ENCODE measurements at places on chromosomes 7 and 10.
A peak's percentile ranks its signal among the peaks of the same experiment; 100 is the strongest.

DNA sequence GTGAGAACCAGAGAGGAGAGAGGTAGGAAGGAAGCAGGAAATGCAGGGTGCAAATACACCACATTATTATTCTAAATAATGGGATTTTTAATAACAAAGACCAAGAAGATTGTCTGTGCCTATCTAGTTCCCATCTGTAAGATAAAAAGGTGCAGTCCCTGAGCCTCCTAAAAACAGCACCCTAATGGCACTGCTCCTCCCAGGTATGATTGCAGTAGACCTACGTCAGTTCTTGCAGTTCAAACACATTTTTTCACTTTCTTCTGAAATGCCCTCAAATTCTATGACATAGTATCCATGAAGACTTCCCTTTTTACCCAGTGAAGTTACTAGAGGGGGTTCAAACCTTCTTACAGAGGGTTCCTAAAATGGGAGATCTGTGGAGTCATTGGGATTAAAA is 70.6 kb downstream of the FIGNL1 start:
- no peaks in the 10 kb centered on the region for H3K36me3 ChIP-seq
- peak overlapping the region; percentile 82 for H3K27ac ChIP-seq
- peak overlapping the region; percentile 43 for H3K4me3 ChIP-seq
- H3K27me3 ChIP-seq: no peaks in the 10 kb centered on the region
- peaks cover 11% of the 10 kb centered on the region for H3K4me1 ChIP-seq

- peak; percentile 10 for DNase-seq
- H3K4me1 ChIP-seq: peaks cover 3% of the 10 kb centered on the region
- no peak overlapping the region for H3K27ac ChIP-seq
- no peak overlapping the region for H3K4me3 ChIP-seq
Measured at GRCh38 chr7:158107806-158108205, 479.8 kb downstream of the PTPRN2 start.

GRCh38 chr10:35194906-35195305 is 68.3 kb downstream of the CREM start:
- H3K36me3 ChIP-seq: no peaks in the 10 kb centered on the region
- no peak for DNase-seq
- H3K4me3 ChIP-seq: 0 out of 2 replicates have a peak overlapping the region, but pooled peaks have one; percentile 31
- H3K27me3 ChIP-seq: no peaks in the 10 kb centered on the region

- H3K27ac ChIP-seq: peak overlapping the region; percentile 60
- H3K4me1 ChIP-seq: peaks cover 38% of the 10 kb centered on the region
- no peaks in the 10 kb centered on the region for H3K27me3 ChIP-seq
- no peak overlapping the region for H3K4me3 ChIP-seq
- DNase-seq: no peak
- H3K36me3 ChIP-seq: no peaks in the 10 kb centered on the region
Measured at GRCh38 chr10:69337296-69338132, 59.2 kb downstream of the HK1 start.

DNA sequence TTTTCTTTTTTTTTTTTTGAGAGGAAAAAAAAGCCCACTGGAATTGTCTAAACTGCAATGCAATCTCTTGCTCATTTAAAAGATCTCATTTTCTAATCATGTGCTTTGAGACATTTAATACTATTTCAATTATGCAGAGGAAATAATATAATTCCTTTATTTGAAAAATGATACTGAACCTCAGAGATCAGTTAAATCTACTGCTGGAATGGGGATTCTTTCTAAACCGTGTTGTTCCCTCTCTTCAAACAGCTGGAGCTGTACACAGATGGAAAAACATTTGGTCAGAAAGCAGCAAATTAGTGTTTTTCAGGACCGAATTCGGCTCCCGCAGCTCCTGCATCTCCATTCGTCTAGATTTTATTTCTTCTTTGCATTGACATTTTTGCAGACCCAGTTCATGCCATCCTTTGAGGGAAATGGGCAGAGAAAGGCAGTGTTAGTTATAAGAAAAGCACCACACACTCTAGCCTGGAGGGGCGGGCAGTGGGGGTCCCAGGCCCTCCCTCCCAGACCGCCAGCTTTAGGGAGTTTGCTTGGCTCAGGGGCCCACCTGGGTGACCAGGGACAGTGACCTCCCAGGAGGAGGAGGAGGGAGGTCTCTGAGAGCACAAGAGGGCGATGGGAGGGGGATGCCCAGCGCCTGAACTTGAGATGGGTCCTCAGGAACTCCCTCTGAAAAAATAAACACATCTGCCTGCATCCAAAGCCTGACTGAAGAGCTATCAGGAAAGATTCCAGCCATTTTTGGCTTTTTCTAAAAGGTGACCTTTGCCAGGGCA is 32.4 kb downstream of the TRIM8 start:
- no peak overlapping the region for H3K27ac ChIP-seq
- no peak overlapping the region for H3K4me3 ChIP-seq
- H3K36me3 ChIP-seq: 0 out of 2 replicates have a peak, but pooled peaks cover 3% of the 10 kb centered on the region
- H3K4me1 ChIP-seq: peaks cover 27% of the 10 kb centered on the region
- no peak for DNase-seq
- H3K27me3 ChIP-seq: no peaks in the 10 kb centered on the region

DNA sequence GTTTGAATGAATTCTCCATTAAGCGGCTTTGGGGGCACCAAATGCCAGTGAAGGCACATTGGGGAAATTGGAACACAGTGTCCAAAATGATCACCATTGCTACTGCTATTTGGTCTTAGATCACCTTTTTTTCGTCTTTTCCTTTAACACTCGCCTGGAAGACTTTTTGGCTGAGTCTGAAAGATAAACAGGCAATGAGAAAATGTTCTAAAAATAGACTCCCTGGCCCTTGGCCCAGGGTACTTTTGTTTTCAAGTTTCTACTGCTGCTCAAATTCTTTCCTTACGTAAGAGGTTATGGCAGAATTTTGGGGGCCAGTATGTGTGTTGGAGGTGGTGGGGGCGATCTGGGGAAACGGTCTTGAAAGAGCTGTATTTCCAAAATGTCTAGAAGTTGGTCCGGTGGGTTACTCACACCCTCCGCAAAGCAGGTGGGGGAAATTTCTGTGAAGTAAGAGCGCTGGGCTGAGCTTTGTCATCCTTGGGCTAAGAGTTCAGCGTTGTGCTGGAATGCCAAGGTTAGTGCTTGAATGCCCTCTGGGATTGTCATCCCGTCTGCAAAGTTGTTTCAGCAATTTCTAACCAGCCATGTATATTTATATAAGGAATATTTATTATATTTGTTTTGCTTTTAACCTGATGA is 1.3 kb upstream of the ITPRIP start:
- H3K4me1 ChIP-seq: peaks cover 12% of the 10 kb centered on the region
- H3K4me3 ChIP-seq: peak overlapping the region; percentile 80
- no peaks in the 10 kb centered on the region for H3K36me3 ChIP-seq
- no peaks in the 10 kb centered on the region for H3K27me3 ChIP-seq
- DNase-seq: peak; percentile 42
- no peak overlapping the region for H3K27ac ChIP-seq

- no peaks in the 10 kb centered on the region for H3K27me3 ChIP-seq
- no peak overlapping the region for H3K4me3 ChIP-seq
- H3K36me3 ChIP-seq: no peaks in the 10 kb centered on the region
Measured at GRCh38 chr10:83862723-83863122, 276.6 kb upstream of the GHITM start.

GRCh38 chr7:152925412-152926147 is 166.0 kb downstream of the ACTR3B start:
- H3K27me3 ChIP-seq: peaks cover 25% of the 10 kb centered on the region
- no peak overlapping the region for H3K27ac ChIP-seq
- H3K4me1 ChIP-seq: peaks cover 3% of the 10 kb centered on the region
- peak; percentile 58 for DNase-seq
- H3K36me3 ChIP-seq: no peaks in the 10 kb centered on the region

- H3K4me1 ChIP-seq: no peaks in the 10 kb centered on the region
- no peak overlapping the region for H3K27ac ChIP-seq
- no peak for DNase-seq
- no peak overlapping the region for H3K4me3 ChIP-seq
- no peaks in the 10 kb centered on the region for H3K36me3 ChIP-seq
- H3K27me3 ChIP-seq: no peaks in the 10 kb centered on the region
Measured at GRCh38 chr7:20238754-20239324, 21.7 kb upstream of the MACC1 start.

GRCh38 chr7:154581251-154581890 is 421.6 kb downstream of the PAXIP1 start:
- no peak for DNase-seq
- no peak overlapping the region for H3K27ac ChIP-seq
- H3K27me3 ChIP-seq: no peaks in the 10 kb centered on the region
- H3K4me3 ChIP-seq: no peak overlapping the region
- no peaks in the 10 kb centered on the region for H3K36me3 ChIP-seq

DNA sequence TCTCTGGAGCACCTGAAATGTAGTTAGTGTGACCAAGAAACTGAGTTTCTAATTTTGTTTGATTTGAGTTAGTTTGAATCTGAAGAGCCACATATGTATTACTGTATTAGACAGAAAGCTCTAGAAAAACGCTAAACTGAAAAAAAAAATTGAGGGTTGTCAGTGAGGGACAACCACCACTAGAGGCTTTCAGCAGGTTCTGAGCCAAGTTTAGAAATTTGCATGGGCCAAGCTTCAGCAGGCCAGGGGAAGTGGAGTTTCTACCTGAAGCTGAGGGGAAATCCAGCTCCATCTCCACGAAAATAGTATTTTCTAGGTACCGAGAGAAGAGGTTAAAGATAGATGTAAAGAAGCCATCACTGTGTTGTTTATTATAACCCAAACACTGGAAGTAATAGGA is 77.9 kb upstream of the PLXNA4 start:
- H3K4me1 ChIP-seq: peaks cover 4% of the 10 kb centered on the region
- H3K27ac ChIP-seq: no peak overlapping the region
- H3K27me3 ChIP-seq: no peaks in the 10 kb centered on the region

DNA sequence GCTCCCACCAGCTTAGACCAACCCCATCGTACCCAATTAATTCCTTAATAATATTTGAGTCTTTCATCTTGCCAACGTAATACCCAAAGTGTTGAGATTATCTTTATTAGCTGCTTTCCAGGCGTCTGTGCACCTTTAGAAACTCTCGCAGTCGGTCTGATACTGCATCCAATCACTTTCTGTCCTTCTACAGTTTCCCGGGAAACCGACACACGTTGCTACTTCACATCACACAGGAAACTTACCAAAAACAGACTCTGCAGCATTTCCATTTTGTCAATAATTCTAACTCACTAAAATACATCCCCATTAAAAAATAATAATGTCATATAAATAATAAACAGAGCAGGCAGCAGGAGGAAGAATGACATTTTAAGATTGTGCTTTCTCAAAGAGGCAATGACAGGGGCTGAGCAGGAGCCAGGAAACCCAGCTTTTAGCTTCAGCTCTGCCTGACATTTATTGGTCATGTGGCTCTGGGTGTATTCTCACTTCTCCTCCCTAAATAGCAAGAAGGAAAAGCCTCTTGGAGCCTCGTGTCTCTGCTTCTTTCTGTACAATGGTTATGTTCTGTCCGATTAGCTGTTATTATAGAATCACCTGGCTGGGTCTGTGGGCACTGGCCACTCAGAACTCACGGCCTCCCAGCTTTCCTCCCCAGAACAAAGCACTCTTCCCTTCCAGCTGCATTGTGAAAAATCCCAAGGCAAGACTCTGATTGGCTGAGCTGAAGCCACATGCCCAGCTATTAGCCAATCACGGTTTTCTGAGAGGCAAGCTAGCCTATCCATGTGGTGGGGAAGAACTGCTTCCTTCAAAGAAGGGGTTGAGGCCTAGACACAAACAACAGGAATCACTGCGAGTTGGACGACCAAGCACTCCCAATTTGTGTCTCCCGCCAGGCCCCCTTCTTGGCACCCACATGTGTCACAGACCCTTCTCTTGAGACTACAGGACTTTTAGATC is 424.7 kb upstream of the FOXK1 start:
- no peak overlapping the region for H3K27ac ChIP-seq
- H3K27me3 ChIP-seq: no peaks in the 10 kb centered on the region
- no peak overlapping the region for H3K4me3 ChIP-seq

GRCh38 chr10:45005284-45005683 is 4.6 kb downstream of the ZNF22 start:
- peaks cover under 1% of the 10 kb centered on the region for H3K27me3 ChIP-seq
- H3K4me1 ChIP-seq: peaks cover under 1% of the 10 kb centered on the region
- no peak overlapping the region for H3K27ac ChIP-seq
- DNase-seq: no peak

DNA sequence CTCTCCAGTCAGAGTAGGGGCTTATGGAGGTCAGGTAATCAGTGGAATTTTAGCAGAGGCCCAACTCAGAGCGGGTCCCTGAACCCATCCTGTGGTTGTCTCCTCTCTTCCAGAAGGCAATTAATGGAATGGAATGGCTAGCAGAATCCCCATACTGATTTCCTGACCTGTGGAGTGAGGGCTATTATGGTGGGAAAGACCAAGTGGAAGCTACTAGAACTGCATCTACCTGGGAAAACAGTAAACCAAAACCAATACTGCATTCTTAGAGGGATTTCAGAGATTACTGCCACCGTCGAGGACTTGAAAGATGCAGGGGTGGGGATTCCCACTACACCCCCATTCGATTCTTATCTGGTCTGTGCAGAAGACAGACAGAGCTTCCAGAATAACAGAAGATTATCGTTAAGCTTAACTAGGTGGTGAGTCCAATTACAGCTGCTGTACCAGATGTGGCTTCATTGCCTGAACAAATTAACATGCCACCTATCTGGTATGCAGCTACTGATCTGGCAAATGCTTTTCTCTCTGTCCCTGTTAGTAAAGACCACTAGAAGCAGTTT is 73.2 kb downstream of the LMBR1 start:
- H3K27me3 ChIP-seq: no peaks in the 10 kb centered on the region
- H3K4me3 ChIP-seq: no peak overlapping the region
- no peak for DNase-seq
- H3K4me1 ChIP-seq: no peaks in the 10 kb centered on the region
- no peak overlapping the region for H3K27ac ChIP-seq

DNA sequence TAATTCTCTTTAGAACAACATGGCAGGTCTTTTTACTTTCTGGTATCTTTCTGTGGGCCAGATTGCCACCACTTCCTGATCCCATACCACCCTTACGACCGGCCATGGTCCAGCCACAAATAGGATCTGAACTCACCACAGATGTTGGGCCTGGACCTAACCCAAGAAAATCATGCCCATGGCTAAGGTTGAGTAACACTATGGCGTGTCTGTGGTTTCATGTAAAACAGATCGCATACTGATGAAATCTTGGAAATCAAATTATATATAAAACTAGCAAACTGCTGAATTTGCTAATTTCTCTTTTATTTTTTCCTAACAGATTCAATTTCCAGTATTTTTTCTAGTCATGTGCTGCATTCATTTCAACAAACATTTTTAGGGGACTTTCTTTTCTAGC is 77.2 kb downstream of the CH25H start:
- no peak for DNase-seq
- no peaks in the 10 kb centered on the region for H3K27me3 ChIP-seq
- no peak overlapping the region for H3K4me3 ChIP-seq
- H3K36me3 ChIP-seq: no peaks in the 10 kb centered on the region

DNA sequence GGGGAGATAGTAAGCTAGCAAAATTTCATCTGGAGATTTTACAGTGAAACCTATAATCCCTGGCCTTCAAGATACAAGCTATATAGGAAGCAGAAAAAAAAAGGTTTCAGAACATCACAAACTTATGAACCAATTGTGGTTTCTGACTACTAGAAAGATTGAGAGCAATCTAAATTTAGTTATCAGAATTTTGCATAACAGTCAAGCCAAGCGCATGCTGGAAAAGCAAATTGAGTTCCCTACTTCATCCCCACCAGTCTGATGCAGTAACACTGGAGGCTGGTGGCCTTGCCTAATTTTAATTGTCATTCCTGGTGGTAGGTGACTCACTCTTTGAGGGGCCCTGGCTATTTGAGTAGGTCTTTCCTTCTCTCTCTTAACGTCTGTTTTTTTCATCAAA is 46.3 kb upstream of the ELMO1 start:
- H3K4me3 ChIP-seq: peak overlapping the region; percentile 49
- H3K4me1 ChIP-seq: peaks cover 2% of the 10 kb centered on the region
- H3K27ac ChIP-seq: no peak overlapping the region
- H3K36me3 ChIP-seq: no peaks in the 10 kb centered on the region
- no peaks in the 10 kb centered on the region for H3K27me3 ChIP-seq
